ENCODE measurements at places on chromosomes 1 and 21.

DNA sequence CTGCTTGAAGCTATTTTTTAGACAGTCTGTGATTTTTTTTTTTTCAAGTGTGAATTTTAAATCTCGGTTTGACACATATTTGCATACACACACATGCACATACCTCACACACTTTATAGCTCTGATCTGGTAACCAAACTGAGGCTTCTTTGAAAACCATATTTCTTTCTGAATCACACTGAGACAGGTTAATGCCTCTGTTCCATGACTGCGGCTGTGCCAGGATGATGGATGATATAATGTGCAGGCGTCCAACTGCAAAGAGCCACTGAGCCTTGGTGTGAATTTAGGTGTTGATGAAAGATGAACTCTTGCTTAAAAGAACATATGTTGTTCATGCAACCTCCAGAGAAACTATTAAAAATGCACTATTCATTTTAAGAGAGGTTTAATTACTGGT lies 504.0 kb upstream of the OLFM3 start:
- no peak for DNase-seq

GRCh38 chr1:56370513-56370912 lies 208.8 kb downstream of the PLPP3 start:
- no peak for DNase-seq

DNA sequence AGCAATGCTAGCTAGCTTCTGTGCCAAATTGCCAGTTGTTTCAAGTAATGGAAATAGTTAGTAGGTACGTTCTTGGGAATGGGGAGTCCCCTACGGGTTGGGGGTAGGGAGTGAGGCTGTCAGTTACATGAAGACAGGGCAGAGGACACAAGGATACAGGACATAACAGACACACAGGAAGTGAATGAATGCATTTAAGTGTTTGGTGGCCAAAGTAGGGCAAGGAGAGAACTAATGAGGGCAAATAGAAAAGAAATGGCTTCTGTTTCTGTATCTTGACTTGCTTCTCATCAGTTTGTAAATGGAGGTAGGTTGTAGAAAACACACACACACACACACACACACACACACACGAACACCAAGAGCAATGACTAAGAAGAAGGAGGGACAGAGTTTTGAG lies 142.2 kb downstream of the S1PR1 start:
- no peak for DNase-seq

DNA sequence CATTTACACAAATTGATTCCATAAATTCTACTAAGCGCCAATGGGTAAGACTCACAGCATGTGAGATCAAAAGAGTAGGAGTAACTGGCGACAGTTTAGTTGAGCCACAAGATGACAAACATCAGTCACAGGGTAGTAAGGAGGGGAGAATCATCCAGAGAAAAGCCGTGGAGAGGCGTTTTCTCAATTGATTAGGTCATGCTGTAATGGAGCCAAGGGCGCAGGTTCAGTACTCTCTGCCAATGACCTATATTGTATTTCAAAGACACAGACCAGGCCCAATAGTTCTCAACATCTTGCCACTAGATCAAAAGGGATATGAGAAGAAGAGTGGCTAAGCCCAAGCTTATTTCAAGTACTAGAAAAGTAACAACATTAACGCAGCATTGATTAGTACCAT lies 467.5 kb downstream of the SMYD3 start:
- DNase-seq: no peak

GRCh38 chr1:3778590-3779264 lies 6.2 kb downstream of the SMIM1 start:
- no peak for DNase-seq

- no peak for DNase-seq
Observed at GRCh38 chr1:109357616-109358015, 40.1 kb downstream of the SORT1 start.

GRCh38 chr1:241900381-241900780 lies 52.4 kb downstream of the EXO1 start:
- no peak for DNase-seq

DNA sequence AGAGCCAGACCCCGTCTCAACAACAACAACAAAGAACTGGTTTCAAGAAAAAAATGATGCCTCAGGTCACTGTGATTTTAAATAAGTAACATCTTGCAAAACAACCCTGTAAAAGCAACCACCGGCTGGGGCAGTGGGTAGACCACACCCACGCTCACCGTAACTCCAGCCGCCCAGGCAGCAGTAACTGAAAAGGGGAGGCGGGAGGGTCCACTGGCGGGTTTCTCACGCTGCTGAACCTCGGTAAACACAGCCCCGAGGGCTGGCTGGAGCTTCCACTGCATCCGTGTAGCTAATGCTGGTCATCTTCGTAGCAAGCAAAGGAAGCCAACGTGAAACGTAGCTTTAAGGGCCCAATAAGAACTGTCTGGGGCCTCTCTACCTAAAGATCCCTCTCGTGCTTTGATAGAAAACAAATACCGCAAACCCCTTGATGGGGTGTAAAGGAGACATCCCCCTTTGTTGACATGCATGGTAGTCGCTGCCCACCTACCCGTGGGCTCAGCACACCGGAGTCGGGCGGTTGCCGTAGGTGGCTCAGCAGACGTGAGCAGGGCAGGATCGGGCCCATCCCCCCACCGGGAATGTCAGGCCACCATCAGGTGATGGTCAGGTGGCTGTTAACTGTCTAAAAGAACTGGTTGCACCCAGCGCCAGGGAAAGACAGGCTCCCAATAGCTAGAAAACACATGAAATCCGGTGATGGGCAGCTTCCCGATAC lies 4.2 kb downstream of the C1orf159 start:
- DNase-seq: no peak

- no peak for DNase-seq
Observed at GRCh38 chr1:165695031-165695430, 3.3 kb downstream of the ALDH9A1 start.

DNA sequence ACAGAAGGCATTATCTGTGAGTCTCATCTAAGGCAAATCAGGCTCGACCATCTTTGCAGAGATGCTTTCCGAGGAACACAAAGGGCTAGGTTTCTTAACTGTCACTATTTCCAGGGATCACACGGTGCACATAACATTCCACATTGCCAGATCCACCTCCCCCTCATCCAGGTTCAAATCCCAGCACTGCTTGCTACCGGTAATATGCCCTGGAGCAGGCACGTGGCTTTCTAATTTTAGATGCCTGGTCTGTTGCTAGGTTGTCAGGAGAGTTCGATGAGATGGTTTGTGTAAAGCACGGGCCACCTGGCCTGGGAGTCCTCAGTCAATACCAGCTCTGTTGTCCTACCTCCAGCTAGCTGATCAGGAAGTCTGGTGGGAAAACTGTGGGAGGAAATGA lies 598.6 kb downstream of the NPHP4 start:
- DNase-seq: no peak

- DNase-seq: no peak
Observed at GRCh38 chr21:44874497-44875315, 1.2 kb upstream of the PTTG1IP start.

DNA sequence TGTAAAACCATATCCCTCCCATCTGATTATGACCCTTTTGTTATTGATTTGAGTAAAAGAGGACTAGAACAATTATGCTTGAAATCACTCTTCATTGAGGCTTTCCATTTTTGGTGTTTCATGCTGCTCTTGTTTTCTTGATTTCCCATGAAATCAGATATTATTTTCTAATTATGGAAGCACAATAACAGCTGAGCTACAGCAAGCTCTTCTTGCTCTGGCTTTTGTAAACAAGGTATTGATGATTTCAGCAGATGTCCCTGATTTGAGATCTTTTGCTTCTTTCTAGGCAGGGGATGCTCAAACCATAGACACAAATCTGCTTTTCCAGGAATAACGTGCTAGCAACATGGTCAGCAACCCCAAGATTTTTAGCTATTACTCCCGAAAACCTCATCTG lies 607.8 kb downstream of the NCAM2 start:
- no peak for DNase-seq

GRCh38 chr1:5771788-5772187 lies 220.4 kb downstream of the NPHP4 start:
- DNase-seq: no peak

DNA sequence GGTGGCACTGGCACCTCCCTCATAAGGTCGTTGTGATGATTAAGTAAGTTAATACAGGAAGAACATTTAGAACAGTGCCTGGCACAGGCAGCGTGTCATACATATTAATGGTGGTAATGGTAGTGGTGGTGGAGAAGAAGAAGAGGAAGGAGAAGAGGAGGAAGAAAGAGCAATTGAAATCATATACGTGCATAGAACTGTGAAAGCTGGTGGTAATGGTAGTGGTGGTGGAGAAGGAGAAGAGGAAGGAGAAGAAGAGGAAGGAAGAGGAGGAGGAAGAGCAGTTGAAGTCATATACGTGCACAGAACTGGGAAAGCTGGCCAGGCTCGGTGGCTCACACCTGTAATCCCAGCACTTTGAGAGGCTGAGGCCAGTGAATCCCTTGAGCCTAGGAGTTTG lies 121.3 kb upstream of the HOOK1 start:
- DNase-seq: no peak

DNA sequence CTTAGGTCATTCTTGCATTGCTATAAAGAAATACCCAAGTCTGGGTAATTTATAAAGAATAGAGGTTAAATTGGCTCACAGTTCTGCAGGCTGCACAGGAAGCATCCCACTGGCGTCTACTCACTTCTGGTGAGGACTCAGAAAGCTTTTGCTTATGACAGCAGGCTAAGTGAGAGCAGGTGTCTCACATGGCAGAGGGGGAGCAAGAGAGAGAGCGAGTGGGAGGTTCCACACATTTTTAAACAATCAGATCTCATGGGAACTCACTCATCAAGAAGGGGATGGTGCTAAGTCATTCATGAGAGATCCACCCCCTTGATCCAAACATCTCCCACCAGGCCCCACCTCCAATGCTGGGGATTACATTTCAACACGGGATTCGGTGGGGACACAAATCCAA lies 13.6 kb upstream of the RGS4 start:
- no peak for DNase-seq

- no peak for DNase-seq
Observed at GRCh38 chr1:224525411-224526040, 90.6 kb upstream of the CNIH3 start.

DNA sequence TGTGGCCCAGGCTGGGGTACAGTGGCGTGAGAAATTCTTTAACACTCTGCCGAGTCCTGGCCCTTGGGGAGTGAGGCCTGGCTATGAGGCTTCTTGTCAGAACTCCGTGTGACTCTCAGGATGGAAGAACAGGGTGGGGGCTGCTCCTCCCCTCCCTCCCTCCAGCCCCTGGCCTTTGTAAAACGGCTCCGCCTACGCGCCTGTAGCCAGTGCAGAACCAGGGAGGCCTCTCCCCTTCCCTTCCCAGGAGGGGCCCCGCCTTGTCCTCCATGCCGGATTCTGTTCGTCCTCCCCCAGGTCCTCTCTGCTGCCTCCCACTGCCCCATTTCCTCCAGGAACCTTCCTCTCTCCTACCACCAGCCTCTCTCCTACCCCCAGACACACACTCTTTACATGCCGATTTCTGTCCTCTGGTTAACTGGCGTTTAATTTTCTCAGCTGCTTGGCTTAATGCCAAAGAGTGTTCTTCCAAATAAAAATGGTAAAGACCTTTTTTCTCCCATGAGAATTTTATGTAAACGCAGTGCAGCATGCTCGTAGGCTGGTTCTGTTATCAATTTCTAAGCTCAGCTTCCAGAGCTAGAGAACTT lies 21.0 kb downstream of the PDE9A start:
- no peak for DNase-seq

GRCh38 chr1:31297277-31298247 lies 730 bp downstream of the ZCCHC17 start:
- no peak for DNase-seq

- no peak for DNase-seq
Observed at GRCh38 chr1:36643371-36644270, 160.9 kb upstream of the CSF3R start.

- no peak for DNase-seq
Observed at GRCh38 chr1:184929711-184930202, 44.6 kb downstream of the NIBAN1 start.

GRCh38 chr1:180925471-180926051 lies 12.9 kb downstream of the KIAA1614 start:
- DNase-seq: no peak

DNA sequence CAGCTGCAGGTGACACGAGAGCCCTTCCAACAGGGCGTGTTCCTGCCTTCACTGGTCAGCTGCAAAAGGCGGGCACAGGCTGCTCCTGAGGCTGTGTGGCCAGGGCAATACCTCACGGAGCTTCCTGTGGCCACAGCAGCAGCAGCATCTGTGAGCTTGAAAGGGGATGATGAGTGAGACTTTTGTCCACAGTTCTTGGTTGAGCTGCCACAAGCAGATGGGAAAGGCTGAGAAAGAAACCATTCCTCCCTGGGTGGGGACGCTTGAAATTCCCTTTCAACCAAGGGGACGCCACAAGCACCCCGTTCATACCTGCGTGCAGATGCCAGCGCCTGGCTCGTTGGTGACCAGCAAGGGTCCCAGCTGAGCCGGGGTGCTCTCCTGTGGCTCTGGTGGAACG lies 37.6 kb downstream of the B3GALT5 start:
- DNase-seq: no peak

GRCh38 chr1:170461762-170462384 lies 70.1 kb upstream of the GORAB start:
- DNase-seq: no peak
